ENCODE measurements at places on chromosomes 11 and 22.

GRCh38 chr11:9943386-9944110 is 279.7 kb downstream of the SWAP70 start:
- DNase-seq = no peak

- no peak for DNase-seq
These were observed 392.5 kb downstream of the CTTN start for GRCh38 chr11:70790671-70791300.

DNA sequence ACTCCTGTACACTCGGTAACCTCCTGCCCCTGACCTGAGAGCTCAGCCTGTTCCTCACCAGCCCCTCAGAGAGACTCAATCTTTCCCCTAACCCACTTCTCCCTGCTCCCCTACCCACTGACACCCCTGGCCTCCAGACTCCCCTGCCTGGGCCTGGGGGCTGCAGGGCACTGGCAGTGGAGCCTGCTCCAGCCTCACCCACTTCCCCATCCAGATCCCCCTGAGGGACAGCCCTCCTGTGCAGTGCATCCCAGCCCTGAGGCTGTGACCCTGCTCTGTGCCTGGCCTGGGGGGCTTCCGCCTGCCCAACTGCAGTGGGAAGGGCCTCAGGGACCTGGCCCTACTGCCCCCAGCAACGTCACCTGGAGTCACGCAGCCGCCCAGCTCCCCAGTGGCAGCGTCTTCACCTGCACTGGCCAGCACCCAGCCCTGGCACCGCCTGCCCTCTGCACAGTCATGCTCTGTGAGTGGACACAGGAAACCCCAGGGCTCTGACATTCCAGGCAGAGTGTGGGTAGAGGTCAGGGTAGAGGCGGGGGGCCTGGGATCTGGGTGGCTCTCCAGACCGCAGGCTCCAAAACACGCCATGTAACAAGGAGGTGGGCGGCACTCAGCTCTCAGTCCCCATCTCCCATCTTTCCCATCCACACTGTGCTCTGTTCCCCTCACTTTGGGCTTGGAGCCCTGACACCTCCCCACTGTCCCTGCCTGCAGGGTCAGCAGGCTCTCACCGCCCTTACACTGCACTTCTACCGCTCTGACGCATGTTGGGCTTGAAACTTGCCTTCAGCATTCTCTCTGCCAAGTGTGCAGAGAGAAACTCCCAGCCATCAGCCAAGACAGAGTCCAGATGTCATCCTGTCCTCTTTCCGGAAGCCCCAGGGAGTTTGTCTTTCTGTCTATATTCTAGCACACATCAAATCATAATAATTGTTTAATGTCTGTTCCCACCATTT is 5.1 kb downstream of the VSIG10L2 start:
- DNase-seq = no peak

GRCh38 chr11:58622344-58622743 is at the start of gene CNTF:
Gene CNTF (plus strand): TSS chr11:58622665. CDS start chr11:58622753, 88 bp downstream.
- no peak for DNase-seq

DNA sequence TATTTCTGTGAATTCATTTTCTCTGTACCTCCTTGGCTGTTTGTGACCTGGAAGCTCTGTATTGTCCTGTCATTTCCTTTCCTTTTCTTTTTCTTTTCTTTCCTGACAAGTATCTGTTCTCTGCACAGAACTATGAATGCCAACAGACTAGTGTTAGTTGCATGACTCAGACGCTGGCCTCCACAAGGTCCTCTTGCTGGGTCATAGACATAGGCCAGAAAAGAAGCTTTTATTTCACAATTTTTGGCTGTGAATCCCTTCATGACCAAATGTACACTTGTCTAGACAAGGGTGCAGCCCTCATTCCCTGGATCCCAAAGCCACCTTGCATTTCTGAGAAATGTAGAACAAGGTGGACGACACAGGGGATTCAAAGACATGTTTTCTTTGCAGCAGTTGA is 104.1 kb upstream of the MTNR1B start:
- no peak for DNase-seq

DNA sequence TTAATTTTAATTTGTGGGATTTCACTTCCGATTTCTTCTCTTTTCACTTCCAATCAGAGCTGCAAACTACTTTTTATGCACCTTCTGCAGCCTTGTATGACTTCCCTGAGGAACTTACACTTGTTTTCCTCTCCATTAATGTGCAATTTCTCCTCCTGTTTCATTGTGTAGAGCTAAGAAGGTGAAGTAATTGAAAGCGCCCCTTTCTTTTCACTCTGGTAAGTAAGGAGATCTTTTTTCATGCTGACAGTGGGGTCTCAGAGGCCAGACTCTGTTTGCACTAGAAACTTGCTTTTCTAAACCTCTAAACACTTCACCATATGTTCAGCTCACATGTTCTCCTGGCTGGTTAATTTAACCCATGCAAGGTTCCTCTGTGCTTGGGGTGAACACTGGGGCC is 117.0 kb downstream of the FANCF start:
- DNase-seq = no peak

DNA sequence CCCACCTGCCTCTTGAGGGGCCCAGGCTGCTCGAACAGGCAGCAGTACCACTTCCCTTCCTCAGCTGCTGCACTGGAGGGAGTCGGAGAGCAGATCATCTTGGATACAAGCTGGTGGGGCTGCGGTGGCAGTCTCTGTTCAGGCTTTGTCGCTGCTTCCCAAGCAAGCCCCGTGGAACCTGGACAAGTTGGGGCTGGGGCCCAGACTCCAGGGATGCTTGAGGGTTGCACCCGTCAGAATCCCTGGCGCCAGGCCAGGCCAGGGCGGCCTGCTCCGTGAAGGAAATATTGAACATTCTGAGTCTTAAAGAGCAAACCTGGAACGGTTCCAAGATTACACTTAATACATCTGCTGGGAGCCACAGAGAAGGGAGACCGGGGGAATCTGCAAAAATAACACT is 310.1 kb upstream of the SORL1-AS1 start:
- no peak for DNase-seq
